ENCODE measurements at places on chromosomes 13 and 19.

DNA sequence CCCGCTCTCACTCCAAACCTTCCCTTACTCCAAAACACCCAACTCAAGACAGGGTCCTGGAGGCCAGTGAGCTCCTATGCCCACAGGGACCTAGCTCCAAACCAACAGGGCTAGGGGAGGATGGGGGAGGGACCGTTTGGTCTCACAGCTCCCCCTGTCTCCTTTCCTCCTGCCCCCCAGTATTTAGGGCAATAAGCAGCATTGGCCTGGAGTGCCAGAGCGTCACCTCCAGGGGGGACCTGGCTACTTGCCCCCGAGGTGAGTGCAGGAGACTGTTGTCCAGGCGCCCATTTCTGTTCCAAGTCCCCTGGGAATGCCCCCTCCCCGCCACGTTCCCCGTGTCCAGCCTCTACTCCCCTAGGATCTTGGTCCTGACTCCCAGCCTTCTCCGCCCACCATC is 792 bp downstream of the RETN start:
- no peak for DNase-seq

GRCh38 chr19:6334490-6335285 is 1.3 kb upstream of the ACER1 start:
- no peak for DNase-seq

DNA sequence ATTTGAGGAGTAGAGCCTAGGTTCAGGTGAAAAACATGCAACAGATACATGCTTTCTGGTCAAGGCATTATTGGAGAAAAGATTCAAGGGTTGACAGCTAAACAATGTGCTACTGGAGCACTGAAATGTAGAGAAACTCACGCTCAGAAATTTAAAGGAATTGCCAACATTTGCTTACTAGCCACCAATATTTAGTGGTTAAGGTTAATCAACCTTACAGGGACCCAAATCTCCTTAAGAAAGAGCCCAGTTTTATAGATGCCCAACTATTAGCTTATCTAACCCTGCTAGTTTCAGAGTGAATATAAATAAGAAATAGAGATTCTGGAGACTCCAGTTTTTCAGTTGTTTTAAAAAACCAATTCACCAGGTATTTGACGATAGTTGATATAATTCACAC is 203.6 kb downstream of the DACH1 start:
- DNase-seq: no peak

DNA sequence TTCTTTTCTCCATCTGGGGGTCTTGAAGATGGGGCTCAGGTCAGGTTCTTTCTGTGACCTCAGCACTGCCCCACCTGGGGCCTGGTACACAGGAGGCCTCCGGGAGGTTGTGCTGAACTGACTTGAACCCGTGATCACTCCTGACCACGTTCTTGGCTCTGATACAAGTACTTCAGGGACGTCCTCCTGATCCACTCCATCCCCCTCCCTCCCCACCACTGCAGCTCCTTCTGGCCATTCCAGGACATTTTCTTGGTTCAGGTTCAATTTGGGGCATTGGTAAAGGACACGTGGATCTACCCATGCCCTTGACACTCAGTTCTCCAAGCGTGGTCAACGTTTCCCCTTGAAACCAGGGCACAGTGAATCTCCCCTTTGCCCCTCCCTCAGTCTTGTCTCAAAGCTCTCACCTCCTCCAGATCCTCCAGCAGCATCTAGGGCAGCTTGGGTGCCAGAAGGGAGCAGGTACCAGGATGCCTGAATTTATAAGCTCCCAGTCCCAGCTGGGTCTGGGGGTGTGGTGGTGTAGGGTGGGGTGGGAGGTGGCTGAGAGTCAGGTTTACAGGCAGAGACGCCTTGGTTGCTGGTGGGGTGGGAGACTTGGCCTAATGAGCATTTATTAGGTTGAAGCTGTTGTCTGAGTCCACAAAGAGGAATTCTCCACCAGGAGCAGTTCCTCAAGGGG is at the start of gene KLK15:
TSS of gene KLK15 (minus strand) at position 458 of the 685 bp plus-strand sequence. CDS start 2,082 bp downstream, outside the sequence.
- no peak for DNase-seq

GRCh38 chr19:37227996-37228395 is 10.0 kb downstream of the ZNF383 start:
- no peak for DNase-seq

- no peak for DNase-seq
Observed at GRCh38 chr13:58528351-58528750, 896.8 kb downstream of the PCDH17 start.

GRCh38 chr19:12675940-12676339 is 5.7 kb downstream of the DHPS start:
- DNase-seq: no peak

- no peak for DNase-seq
Observed at GRCh38 chr13:43331672-43332071, 308.3 kb downstream of the DNAJC15 start.

- DNase-seq: peak; percentile 11
Observed at GRCh38 chr13:78657699-78658629, 991 bp downstream of the OBI1 start.

DNA sequence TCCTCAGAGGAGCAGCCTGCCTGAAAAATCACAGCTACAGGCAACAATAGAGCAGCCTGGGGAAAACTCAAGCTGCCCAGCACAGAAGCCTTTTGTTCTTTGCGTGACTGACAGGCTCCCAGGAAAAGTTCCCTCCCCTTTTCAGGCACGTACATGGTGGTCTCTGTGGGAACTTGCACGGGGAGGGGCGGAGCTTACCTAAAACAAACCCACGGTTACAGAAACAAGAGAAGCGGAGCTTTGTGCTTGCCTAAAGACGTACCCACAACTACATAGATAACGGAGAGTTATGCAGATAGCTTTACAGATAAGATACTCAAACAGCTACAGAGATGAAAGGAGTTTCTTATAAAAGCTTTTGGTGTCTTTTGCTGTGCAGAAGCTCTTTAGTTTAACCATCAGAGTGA is 11.4 kb downstream of the ETFB start:
- no peak for DNase-seq

- no peak for DNase-seq
Observed at GRCh38 chr19:3310280-3310679, 56.1 kb upstream of the NFIC start.

DNA sequence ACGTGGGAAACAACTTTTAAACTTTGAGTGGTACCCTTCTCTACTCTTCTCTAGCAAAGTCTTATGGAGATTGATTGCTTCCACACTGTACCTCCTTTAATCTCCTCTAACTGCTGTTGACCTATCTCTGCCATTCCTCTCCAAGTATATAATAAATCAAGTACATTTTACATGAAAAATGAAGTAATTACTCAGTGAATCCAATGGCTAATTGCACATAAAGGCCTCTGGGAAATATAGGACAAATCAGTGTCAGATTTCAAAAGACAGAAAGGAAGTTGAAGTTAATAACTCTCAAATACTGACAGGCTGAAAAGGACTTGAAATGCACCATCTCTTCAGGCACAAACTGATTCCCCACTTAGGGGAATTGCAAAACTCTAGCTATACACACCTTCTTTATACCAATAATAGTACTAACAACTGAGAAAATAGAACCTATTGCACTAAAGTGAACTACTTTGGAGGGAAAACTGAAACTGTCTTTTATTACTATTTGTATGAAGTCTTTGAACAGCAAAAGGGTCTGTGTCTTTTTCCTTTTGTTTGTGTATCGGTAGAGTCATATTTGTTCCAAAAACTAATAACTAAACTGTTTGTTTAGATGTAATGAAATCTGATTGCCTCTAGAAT is 701.1 kb downstream of the PCDH9 start:
- DNase-seq: no peak

DNA sequence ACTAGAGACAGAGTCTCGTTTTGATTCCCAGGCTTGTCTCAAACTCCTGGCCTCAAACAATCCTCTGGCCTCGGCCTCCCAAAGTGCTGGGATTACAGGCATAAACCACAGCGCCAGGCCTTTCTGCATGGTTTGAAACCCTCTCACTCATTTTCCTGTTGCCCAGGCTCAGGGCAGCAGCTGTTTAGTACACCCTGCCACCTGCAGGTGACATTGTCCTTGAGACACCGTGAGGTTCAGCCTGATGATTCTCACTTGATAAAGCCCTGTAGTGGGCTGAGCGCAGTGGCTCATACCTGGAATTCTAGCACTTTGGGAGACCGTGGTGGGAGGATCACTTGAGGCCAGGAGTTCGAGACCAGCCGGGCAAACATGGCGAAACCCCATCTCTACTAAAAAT is 12.5 kb downstream of the IL12RB1 start:
- no peak for DNase-seq

GRCh38 chr19:11306337-11306736 is 10.4 kb downstream of the TSPAN16 start:
- no peak for DNase-seq

GRCh38 chr13:91141543-91142061 is 205.9 kb upstream of the MIR17HG start:
- DNase-seq: no peak

DNA sequence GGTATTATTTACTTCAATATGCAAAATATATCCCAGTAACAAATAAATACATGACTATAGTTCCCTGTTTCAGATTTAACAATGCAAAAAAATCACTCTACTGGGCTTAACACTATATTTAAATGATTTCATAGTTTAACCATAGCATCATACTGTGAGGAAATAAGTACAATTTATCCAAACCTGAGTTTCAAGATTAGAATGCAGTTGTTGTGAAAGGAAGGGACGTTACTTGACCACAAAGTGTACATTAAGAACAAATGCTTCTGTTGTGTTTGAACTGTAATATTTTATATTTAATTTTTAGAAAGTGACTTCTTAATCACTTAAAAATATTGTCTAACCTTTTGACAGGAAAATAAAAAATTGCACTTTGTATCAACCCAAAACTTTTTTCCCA is 1747.9 kb upstream of the SPRY2 start:
- DNase-seq: no peak

- DNase-seq: peak; percentile 56
Observed at GRCh38 chr13:76732367-76732766, 153.8 kb downstream of the KCTD12 start.

GRCh38 chr13:50675651-50676050 is 167.8 kb downstream of the DLEU7 start:
- peak; percentile 36 for DNase-seq

DNA sequence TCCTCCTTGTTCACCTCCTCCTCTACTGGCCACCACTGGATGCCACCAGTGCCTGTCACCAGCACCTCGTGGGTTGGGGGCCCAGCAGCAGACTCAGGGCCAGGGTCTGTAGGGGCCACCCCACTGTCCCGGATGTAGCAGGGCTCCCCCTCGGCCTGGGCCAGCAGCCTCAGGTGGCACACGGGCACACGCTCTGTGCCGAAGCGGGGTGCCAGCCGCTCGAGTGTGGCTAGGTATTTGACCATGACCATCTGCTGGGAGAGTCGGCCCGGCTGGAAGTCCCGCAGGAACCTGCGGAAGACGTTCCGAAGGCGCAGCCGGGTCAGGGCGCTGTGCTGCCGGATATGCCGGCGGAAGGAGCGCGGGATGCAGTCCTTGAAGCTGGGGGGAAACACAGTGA is 14.9 kb downstream of the TYK2 start:
- DNase-seq: no peak
